ENCODE measurements at places on chromosomes 2 and 18.

DNA sequence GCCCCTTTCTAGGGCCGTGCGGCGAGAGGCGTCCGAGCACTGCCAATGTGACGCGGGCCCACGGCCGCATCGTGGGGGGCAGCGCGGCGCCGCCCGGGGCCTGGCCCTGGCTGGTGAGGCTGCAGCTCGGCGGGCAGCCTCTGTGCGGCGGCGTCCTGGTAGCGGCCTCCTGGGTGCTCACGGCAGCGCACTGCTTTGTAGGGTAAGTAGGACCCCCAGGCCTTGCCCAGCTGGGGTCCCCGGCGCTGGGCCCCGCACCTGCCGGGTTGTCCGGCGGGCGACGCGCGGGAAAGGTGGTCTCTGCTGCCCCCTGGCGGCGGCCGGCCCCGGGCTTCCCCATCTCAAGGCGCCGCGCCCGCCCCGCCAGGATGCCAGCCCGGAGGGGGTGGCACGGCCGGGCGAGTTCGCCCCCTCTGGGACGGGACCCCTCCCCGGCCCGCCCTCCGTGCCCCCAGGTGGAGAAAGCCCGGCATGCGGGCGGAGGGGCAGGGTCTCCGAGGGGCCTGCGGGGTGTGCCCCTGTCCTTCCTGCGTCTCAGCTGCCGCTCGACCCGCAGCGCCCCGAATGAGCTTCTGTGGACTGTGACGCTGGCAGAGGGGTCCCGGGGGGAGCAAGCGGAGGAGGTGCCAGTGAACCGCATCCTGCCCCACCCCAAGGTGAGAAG lies 1.9 kb downstream of the PRSS56 start:
- DNase-seq = no peak

GRCh38 chr2:132729522-132729921 lies 59.5 kb upstream of the LYPD1 start:
- no peak for DNase-seq

GRCh38 chr2:7031547-7032245 lies 114.5 kb downstream of the RNF144A start:
- DNase-seq = peak; percentile 89

DNA sequence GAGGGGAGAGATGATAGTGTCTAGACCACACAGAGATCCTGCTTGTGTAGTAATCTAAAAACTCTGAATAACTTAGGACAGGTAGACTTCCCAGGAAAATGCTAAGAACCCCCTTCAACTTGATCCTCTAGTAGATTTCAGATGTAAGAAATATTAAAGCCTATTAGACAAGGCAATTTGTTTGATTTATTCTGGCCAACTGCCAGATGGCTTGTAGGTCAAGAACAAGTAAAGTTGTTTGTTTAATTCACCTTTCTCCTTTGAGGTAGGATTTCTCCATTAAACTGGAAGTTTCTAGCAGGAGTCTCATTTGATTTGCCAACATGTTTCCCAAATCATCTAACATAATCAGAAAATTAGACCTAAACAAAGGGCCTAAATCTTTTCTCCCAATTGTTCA lies 48.6 kb downstream of the SH3RF3 start:
- no peak for DNase-seq

DNA sequence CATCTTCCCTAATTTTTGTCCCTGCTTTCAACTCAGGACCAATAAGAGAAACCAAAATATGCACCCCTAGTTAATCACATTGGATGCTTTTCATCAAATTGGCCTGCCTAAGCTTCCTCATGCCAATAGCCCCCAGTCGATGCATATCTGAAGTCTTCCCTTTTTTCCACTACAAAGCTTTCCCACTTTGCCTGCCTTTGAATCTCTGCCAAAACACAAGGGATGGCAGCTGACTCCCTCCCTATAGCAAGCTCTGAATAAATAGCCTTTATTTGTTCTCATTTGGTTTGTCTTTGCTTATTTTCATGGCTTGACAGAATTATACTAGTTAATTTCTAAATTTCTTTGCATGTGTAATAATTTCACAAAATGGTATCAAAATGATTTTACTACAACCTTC lies 621.2 kb downstream of the MBD2 start:
- no peak for DNase-seq

DNA sequence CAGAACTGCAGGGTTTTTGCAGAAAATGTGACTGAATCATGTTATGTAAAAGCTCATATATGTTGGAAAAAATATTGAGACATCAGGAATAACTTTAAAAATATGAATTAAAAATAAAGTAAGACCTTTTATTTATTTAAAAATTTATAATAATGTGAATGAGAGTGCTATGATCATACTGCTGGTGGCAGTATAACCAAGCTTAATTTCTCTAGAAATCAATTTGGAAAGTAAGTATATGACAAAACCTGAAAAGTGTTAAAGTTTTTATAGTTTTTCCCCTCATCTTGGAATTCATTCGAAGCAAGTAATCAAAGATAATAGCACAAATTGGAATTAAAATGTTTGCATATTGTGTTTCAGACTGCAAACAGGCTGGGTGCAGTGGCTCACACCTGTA lies 7.5 kb downstream of the SLC39A10 start:
- no peak for DNase-seq

GRCh38 chr18:50727721-50728471 lies 91.9 kb downstream of the MRO start:
- no peak for DNase-seq

GRCh38 chr2:32780961-32781360 lies 153.1 kb downstream of the TTC27 start:
- no peak for DNase-seq

DNA sequence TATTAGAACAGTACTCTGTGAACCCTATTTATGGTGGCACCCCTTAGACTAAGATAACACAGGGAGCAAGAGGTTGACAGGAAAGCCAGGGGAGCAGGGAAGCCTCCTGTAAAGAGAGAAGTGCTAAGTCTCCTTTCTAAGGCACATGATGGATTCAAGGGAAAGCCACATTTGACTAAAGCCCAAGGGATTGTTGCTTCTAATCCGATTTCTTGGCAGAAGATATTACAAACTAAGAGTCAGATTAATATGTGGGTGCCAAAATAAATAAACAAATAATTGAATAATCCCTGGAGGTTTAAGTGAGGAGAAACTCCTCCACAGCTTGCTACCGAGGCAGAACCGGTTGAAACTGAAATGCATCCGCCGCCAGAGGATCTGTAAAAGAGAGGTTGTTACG lies 333.2 kb downstream of the SOX11 start:
- DNase-seq = no peak

DNA sequence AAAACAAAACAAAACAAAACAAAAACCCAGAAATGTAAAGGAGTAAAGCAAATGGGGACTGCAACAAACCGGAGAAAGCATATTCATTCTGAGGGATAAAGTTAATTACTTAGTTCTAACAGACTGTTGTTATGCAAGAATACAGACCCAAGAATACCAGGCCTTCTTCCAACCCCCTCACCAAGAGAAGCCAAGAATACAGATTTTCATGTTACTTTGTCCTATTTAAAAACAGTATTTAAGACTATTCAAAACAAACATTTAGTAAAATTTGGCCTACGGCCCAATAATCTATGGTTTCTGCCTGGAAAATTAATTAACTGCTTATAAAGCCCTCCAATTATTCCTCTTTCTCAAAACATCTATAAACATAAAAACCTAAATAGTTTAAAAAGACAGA lies 91.4 kb downstream of the USP34 start:
- no peak for DNase-seq

DNA sequence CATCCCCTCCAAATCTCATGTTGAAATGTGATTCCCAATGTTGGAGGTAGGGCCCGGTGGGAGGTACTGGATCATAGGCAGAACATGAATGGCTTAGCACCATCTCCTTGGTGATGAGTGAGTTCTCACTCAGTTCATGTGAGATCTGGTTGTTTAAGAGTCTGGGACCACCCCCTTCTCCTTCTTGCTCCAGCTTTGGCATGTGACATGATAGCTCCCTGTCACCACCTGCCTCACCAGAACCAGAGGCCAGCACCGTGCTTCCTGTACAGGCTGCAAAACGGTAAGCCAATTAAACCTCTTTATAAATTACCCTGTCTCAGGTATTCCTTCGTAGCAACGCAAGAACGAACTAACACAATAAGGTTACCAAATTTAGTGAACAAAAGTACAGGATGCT lies 95.4 kb downstream of the ZBTB7C start:
- no peak for DNase-seq

DNA sequence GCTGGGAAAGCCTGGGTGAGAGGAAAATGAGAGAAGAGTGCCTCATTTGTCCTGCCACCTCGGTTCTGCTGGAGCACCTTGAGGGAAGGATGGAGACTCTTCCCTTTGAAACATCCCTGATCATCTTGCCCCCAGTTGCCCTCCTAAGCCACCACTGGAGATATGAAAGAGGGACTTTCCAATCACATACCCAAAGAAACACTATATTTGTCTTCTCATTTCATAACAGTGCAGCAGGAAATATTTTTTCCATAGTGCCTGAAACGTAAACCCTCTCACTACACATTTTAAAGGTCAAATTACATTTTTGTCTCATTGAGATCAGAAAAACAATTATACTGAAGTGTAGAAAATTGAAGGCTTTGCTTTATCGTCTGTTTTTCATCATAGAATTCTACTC lies 63.3 kb downstream of the KCTD18 start:
- DNase-seq = no peak

DNA sequence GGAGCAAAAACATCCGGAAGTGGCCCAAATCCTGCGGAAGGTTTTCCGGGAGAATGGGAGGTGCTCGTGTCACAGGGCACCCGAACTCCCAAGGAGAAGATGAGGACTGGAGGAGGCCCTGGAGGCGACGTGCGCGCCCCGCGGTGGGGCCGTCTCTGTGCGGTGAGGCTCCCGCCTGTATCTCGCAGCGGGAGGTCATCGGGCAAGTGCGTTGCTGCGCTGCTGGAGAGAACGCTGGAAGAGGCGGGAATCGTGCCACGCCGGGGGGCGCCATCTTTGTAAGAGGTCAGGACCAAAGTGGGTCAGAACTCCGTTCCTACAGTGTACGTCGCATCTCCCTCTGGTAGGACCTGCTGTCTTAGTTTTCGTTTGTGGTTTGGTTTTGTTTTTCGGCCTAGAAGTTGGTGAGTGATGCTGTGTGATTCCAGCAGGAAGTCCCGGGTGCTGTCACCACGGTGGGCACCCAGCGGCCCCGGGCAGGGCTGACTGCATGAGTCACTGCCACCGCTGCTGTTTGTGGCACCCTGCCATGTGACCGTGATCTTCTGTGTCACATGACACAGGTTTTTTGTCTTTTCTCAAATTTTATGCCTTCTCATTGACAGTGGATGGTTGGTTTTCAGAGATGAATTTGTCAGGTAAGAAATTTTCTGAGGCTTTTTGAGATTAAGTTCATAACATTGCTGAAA lies 21.5 kb upstream of the ATP9B start:
- DNase-seq = no peak

DNA sequence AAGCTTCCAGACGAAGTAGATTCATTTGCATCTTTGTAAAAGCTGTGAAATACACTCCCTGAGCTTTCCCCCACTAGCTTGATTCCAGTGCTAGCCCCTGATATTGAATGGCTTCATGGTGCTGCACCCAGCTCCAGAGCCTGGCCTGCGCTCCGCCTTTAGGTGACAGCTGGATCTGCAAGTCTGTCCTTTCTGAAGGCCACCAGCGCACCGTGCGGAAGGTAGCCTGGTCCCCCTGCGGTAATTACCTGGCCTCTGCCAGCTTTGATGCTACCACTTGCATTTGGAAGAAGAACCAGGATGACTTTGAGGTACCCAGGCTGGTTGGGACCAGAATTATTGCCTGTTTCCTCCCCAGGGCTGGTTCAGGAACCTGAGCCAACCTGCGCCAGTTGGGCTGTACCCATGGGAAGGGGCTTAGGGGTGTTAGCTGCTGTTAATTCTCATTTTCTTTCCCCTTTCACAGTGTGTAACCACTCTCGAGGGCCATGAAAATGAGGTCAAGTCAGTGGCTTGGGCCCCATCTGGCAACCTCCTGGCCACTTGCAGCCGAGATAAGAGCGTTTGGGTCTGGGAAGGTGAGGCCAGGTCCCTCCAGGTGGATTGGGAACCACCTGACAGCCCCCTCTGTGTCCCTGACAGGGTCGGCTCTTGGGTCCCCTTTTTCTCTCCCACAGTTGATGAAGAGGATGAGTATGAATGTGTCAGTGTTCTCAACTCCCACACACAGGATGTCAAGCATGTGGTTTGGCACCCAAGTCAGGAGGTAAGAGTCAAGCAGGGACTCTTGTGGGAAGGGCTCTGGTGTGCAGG lies 1.3 kb downstream of the CIAO1 start:
- DNase-seq = peak; percentile 54

DNA sequence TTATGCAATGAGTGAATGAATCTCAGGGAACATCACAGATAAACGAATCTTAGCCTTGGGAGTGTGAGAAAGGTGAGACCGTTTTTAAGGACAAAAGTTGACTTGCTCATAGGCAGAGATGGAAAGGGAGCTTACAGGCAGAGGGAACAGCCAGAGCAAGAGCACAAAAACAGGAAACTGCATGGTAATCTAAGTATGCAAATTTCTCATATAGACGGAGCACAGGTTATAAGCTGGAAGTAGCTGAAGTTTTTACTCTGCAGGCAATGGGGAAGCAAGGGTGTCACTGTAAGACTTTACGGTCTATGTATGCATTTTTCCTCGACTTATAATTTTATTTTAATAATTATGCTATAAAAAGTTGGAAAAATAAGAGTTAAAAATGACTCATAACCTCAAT lies 44.8 kb upstream of the STRN start:
- no peak for DNase-seq

DNA sequence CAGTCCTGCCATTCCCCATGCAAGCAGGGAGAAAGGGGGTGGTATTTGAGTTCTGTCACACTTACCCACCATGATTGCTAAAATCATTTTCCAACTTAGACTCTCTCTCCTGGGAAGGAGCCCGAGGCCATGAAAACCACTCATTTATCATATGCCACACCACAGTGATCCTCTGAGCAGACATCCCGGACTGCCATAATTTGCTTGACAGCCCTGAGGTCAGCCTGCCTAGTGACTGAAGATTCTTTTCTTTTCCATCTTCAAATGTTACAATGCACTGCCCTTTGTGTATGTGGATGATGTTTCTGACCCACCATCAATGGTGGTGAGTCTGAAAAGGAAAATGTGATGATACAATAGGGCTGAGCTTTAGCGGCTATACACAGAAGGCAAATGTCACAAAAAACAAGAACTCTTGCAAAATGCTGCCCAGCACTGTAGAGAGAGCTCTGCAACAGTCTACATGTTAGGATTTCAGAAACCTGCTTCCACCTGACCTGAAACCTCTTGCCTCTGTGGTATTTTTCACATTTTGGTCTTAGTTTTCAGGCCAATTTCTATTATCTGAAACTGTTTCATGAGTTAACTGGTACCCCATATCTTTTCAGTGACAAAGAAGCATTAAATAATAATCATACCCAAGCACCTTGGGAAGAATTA lies 272.8 kb downstream of the ZNF385B start:
- no peak for DNase-seq

DNA sequence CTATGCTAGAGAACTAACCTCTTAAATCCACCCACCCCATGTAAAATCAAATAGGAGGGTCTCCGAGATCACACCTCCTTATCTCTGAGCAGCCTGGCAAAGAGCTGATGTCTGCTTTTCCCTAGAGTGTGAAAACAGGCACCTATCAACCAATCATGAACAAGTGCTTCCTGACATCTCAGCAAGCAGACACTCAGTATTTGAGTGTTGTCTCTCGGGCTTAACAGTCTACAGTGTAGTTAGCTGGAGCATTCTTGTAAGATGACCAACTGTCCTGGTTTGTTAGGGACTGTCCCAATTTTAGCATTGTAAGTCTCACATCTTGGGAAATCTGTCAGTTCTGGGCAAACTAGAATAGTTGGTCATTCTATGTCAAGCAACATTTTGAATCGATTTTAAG lies 26.4 kb downstream of the MARCHF4 start:
- DNase-seq = peak; percentile 1

- DNase-seq = no peak
These were observed 6.9 kb upstream of the RAB17 start for GRCh38 chr2:237597196-237598145.

GRCh38 chr2:196259507-196260481 lies 88.4 kb upstream of the STK17B start:
- DNase-seq = no peak

Measured in ureter (tissue), 1 donor.